Activated naive CD4-positive, alpha-beta T cell treated with anti-CD3 and anti-CD28 coated beads, Interleukin-2, amount 50 U/mL, for 16 hours (primary cell): ENCODE measurements at places on chromosomes 2 and 18.

DNA sequence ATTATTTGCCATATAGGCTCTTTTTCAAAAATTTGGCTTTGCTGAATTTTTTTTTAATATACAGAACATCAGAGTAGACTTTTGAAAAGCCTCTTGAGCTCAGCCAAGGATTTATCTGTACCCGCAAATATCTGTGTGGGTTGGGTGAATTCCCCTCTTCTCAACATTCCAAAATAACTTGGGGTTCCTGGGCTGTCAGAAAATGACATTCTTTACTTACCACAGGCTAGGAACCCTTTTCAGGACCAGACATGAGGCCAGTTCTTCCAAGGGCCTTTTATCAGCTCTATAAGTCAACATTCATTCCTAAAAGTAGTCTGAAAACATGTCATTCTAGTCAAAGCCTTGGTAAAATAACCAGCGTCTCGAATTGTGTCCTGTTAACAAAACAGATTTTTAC, 28.8 kb upstream of the FEZ2 start:
- DNase-seq = no peak

- no peak for DNase-seq
Measured at GRCh38 chr18:56136105-56136504, 502.3 kb downstream of the TXNL1 start.

- DNase-seq = no peak
Measured at GRCh38 chr2:137172162-137172561, 406.8 kb downstream of the THSD7B start.

GRCh38 chr2:197996583-197996982, 192.2 kb downstream of the PLCL1 start:
- DNase-seq = no peak

GRCh38 chr2:230932556-230933511, 7.8 kb upstream of the GPR55 start:
- DNase-seq = no peak

DNA sequence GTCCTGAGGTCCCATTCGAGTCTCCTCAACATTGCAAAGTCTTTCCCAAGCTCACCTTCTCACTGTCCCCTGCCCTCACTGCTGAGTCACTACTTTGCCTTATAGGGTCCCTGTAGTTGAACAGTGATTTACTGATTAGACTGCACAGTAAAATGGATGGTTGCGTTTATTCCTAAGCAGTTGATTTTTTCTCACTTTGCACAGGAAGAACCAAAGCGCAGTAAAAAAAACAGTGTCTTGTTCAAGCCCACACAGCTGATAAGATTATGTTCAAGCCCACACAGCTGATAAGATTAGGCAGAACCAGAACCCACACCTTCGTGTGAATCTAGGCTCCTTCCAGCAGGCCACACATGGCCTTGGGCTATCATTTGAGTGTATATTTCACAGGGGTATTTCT, 215.3 kb upstream of the COPS8 start:
- no peak for DNase-seq

DNA sequence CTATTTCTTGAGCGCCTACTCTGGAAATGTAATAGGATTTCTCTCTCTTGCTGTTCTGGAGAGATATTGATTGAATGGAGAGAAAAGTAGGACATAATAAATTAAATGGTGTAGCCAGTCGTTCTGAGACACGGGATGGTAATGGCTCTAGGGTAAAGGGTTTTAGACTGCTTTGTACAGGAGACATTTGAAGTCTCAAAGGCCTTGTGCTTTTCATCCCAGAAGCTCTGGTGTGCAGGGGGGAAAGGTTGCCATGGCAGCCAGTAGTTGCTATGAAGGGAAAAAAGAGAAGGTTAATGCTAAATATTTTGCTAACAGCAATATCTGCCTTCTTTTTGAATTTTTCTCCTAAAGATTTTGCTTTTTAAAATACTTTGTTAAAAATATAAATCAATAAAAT, 359.3 kb downstream of the RIT2 start:
- no peak for DNase-seq

DNA sequence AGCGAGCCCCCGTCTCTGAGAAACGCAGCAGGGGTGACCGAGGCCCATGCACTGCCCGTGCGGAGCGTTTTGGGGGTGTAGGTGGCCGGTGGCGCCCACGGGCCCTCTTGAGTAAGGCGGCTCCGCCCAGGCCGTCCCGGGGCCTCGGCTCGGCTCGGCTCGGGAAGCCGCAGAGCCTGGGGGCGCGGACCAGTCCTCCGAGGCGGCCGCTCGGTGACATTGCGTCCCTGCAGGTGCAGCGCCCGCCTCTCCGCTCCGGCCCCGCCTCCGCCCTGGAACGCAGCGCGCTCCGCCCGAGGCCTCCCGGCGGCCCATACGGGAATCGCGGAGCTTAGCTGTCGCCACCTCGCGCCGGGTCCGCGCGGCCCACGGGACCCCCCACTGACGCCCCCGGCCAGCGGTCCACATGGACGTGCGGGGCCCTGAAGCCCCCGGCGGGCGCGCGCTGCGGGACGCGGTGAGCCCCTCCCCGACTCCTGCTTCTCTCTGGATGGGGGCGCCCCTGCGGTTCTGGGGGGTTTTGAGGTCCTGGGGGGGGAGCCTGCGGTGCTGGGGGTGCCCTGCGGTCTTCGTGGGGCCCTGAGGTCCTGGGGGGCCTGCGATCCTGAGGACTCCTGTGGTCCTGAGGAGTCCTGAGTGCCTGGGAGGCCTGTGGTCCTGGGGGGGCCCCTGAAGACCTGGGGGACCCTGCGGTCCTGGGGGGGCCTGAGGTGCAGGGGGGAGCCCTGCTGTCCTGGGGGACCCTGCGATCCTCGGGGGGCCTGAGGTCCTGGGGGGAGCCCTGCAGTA, at the start of gene HSBP1L1:
TSS of gene HSBP1L1 (plus strand) at position 314 of the 789 bp plus-strand sequence. CDS start at position 407, 93 bp downstream.
- peak; percentile 68 for DNase-seq

GRCh38 chr2:235345745-235346144, 148.1 kb upstream of the AGAP1 start:
- no peak for DNase-seq

DNA sequence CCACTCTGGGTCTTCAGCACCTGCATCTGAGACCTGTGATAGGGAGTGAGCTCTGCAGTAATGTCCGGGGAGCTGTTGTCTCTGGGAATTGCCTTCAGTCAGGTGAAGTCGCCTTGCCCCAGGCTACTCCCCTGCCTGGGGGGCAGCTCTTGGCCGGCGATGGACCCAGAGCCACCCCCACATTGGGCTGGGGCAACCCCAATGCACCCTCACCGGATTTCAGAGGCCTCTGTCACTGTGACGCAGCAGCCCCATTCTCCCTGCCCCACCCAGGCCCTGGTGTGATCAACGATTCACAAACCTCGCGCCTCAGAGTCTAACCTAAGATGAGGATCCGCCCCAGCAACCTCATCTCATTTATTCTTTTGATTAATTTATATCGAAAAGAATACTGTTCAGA, 303.6 kb downstream of the NDUFA10 start:
- DNase-seq = no peak
